ENCODE measurements at places on chromosomes 5 and 9.
A peak's percentile ranks its signal among the peaks of the same experiment; 100 is the strongest.

DNA sequence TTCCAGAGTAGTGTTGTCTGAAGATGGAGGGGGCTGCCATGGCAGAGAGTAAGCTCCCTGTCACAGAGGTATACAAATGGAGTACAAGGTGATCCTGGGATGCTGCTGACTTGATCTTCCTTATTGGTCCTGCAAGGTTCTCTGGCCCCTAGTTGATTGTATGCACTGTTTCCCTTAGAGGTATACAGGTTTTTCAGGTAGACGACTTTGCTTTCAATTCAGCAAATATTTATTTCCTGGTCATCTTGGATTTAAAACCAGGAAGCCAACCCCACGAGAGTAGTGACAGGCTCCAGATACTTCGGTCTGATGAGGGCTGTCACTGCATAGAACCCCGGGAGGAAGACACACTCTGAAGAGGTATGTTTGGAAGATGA lies 16.5 kb upstream of the TRIM14 start:
- no peak for DNase-seq

DNA sequence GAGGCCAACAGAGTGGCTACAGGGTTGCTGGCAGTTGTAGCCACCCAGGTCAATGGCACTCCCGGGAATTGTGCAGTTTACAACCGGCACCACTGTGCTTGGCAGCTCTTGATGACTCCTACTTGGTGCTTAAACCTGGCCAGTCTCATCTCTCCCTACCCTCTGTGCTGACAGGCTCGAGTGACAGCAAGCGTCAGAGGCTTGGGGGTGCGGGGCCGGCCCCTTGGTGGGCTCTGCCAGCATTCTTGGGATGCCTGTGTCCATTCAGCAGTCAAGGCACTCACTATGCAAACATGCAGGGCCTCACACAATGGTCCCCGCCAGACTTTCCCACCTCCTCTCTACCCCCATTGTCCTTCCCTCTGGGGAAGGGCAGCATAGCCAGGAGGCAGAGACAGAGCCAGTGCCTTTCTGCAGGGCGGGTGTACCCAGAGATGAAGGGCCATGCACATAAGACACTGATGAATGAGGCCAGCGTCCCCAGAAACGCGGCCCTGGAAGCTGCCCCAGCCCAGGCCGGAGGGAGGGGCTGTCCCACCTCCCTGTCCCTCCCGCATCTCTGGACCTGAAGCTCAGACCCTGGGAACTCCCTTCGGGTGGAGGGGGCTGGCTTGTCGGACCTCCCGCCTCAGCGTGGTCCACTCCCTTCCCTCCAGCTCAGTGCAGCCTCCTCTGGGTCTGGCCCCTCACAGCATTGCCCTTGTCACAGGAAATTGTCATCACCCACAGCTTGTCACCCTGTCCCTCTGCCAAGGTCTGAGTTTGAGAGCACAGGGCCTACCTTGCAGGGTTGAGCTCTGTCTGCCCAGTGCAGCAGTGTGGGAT lies 26.4 kb upstream of the NOTCH1 start:
- DNase-seq = peak; percentile 21

DNA sequence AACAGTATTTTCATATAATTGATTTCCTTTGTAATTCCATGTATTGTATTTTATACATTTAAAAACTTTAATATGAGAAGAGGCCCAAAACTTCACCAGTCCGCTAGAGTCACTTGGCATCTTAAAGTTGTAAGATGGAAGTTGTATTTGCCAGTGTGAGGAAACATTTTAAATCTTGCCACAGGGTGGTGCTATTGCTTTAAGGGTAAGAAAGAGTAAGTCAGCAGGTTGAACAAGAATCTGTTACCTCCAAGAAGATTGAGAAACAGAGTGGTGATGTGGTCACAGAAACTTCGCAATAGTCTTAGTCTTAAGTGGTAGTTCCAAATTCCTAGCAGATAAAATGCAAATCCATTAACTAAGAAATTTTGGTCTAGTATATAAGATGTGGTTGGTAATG lies 39.8 kb upstream of the RANBP6 start:
- DNase-seq = peak; percentile 98

DNA sequence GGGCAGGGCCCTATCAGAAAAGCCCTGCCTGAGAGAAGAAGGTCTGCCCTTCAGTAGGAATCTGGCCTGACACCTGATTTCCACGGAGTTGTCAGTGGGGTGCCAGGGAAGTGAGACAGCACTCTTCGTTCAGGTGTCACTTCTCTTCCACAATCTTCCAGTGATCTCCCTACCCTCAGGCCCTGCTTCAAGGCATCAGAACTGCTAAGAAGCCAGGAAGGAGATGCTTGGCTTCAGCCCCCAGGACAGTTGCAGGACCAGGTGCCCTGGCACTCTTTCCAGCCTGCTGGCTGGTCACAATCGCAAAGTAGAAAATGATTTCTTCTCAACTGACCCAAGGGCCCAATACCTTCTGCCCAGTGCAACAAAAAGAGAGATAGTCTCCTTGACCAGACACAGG lies 50.3 kb downstream of the SPOCK1 start:
- DNase-seq = no peak

- DNase-seq = no peak
Measured at GRCh38 chr9:7210854-7211637, 453.3 kb downstream of the KDM4C start.

DNA sequence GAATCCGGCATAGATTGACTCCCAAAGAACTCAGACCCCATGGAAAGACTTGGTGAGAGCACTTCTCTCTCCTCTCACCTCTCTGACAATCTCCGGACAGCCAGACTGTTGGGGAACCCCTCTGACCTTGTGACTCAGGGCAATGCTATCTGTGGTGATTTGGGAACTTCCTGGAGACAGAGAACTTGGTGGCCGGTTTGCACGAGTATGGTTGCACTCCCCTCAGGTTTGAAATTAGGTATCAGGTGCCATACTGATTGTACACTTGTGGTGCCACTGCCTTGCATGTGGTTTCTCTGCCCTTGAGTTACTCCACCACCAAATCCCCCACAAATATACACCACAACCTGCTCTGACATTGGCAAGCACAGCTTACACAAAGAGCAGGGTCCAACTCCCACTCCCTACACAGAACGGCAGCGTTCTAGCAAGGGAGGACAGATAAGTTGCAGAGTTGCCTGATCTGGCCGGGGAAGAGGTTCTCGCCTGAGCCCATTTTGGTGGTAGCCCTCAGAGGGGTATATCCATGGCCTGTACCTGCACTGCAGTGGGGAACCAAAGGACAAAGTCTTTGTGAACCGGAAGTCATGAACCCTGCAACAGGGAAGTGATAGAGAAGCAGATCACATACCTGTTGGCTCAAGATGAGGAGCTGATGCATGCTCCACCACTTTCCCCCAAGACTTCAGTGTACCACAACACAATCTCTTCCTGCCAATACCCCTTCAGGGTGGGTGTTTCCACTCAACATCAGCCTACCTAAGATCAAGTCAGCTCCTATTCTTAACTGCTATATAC lies 255.1 kb downstream of the MCTP1 start:
- DNase-seq = no peak

DNA sequence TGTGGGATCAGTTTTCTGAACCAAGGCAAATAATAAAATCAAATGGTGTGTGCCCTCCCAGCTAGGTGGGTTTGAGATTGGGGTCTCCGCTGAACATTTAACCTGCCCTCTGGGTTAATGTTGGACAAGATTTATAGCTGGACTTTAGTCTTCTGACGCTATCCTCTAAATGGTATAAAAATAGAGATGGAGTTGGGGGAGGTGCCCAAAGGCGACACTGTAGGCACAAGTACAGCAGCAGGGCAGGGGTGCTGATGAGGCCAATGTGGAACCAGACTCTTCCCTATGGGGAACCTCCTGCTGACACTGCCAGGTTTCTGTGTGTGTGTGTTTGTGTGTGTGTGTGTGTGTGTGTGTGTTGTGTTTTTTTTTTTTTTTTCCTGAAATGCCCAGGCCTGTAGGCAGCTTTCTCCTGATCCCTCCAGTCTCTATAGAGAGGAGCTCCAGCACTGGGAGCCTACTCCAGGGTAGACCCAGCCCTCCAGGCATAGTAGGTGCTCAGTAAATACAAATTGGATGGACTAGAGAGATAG lies 37.9 kb downstream of the PCDH1 start:
- no peak for DNase-seq

- peak; percentile 9 for DNase-seq
Measured at GRCh38 chr9:135370411-135371375, 108.9 kb upstream of the PPP1R26 start.

- no peak for DNase-seq
Measured at GRCh38 chr9:115964710-115965347, 188.8 kb upstream of the PAPPA start.

DNA sequence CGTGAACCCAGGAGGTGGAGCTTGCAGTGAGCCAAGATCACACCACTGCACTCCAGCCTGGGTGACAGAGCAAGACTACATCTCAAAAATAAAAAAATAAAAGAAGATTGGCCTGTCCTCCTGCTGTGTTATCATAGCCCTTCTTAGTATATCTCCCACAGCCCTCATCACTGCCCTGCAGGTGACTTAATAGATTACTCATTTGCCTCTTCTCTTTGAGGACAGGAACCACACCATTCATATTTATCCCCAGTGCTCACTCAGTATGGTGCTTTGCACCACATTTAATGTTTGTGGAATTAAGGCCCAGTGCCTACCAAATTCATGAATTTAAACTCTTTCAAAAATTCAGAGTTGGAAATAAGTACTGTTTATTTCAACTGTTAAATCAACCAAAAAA lies 10.3 kb downstream of the IDNK start:
- DNase-seq = no peak

- DNase-seq = peak; percentile 24
Measured at GRCh38 chr5:141605523-141606277, 13.1 kb downstream of the DIAPH1 start.

DNA sequence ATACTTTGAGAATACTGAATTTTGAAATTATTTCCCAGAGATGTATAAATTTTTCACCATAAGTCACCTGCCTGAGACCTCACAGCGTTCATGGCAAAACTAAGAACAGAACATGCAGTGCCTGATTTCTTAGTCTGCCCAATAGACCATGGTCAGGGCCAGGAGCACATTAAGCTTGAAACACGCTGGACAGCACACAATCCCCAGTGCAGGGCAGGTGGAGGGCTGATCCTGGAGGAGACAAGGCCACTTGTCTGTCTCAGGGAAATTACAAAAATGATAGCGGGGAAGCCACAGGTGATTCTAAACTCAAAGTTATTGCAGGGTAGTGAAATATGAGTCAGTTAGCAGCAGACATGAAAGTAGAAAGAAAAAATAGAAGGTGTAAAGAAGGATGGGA lies 18.6 kb upstream of the ENC1 start:
- no peak for DNase-seq

- DNase-seq = no peak
Measured at GRCh38 chr5:116998024-116998423, 423.4 kb upstream of the SEMA6A start.

- no peak for DNase-seq
Measured at GRCh38 chr9:135443797-135444425, 35.7 kb upstream of the PPP1R26 start.

DNA sequence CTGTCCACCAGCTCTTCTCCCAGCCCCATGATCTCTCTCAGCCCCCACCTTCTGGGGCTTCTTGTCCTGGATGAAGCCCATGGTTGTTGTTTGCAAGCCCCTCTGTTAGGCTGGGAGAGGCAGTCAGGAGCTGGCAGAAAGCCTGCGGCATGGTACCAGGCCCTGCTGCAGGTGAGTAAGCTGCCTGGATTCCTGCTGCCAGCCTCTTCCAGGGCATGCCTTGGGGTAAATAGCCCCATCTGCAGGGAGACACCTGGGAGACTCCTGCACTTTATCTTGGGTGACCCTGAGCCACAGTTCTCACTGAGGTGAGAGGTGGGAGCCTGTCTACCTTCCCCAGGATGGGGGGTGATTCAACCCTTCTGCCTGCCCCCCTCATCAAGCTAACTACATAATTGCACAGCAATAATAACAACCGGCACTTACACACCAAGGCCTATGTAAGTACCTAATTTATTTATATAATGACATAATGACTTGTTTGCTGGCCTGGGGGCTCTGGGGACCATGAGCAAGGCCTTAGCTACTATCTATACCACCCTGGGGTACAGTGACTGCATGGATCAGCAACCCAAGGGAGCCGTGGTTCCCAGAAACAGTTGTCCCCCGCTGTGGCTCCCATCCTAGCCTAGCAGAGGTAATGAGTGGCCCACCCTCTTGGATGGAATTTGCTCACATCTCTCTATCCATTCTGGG lies 116.0 kb downstream of the PSD2 start:
- DNase-seq = peak; percentile 37

GRCh38 chr5:5105531-5105930 lies 34.6 kb upstream of the ADAMTS16 start:
- peak; percentile 9 for DNase-seq

- DNase-seq = peak; percentile 53
Measured at GRCh38 chr9:97039514-97039860, 545 bp upstream of the CTSV start.

GRCh38 chr9:93902051-93902779 lies 52.9 kb downstream of the BARX1 start:
- no peak for DNase-seq

DNA sequence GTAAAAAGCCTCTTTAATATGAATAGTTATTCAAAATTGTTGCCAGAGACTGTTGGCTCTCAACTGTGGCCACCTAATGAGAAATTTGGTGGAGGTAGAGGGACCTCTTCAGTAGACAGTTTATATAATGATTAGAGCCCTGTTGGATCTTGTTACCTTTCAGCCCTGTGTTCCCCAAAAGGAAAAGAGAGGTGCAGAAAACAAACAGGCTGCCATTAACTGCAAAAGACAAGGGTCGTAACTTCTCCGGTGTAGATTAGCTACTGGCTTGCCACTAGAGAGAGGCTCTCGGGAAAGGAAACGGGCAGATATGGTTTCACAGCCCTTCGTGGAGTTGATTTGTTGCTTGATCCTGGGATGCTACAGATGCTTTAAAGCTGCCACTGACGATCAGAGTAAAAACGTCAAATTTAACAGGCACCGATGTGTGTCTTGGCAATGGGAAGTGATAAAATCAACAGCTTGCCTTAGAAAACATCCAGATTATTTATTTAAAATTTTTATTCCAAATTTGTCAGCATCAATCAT lies 7.8 kb downstream of the FST start:
- no peak for DNase-seq

GRCh38 chr9:125558453-125559092 lies 148.4 kb downstream of the MAPKAP1 start:
- DNase-seq = peak; percentile 80

DNA sequence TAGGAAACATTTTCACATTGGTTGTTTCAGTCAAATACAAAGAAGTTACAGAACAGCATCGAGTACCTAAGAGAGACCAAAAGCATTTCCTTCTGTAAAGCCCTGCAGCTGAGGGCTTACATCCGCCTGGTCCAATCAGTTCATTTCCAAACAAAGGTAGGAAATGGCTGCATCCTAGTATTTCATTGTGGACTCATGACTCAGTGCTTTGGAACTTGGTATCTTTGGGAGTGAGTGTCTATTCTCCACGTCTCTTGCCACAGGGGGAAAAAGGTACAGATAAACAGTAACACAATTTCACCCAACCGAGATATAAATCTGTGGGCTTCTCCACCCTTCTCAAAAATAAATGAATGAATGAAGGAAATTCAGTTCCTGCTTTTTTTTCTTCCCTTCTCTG lies 75.4 kb downstream of the NFIB start:
- DNase-seq = peak; percentile 86

Measured in epithelial cell of esophagus (primary cell).